ENCODE measurements at places on chromosomes 1 and 21.

DNA sequence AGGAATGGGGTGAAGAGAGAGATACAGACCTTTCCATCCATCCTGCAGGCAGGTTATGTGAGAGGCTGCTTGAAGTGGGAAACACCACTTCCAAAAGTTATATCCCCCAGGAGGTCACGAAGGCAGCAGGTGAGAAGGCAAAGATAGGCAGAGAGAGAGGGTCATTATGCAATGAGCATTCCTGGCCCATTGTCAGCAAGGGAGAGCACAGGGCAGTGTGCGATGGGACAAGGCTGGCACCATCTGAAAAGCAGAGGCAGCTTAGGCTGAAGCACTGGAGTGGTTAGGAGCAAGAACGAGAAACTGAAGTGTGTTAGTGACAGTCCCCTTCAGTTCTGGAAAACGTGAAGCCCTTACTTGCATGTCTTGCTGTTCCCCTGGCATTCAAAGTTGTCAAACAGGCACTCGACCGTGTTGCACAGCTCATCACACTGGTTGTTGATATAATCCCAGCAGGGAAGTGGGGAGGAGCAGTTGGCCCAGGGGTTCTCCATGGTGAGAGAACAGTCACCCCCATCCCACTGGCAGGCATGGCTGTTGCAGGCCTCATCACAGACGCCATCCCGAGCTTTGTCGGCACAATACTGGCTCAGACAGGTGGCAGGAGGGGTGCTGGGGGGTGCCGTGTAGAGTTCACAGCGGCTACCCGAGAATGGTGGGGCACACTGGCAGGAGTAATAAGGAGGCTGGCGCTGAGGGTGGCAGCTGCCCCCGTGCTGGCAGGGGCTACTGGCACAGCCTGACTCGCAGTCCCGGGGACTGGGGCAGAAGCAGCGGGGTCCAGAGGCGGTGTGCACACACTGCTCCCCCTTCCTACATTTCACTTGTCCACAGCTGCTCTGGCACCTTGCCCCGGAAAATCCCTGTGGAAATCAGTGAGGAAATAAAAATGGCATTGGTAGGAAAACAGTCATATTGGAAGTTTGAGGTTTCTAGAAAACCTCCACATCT lies 28.9 kb upstream of the ADAM30 start:
- DNase-seq = no peak

DNA sequence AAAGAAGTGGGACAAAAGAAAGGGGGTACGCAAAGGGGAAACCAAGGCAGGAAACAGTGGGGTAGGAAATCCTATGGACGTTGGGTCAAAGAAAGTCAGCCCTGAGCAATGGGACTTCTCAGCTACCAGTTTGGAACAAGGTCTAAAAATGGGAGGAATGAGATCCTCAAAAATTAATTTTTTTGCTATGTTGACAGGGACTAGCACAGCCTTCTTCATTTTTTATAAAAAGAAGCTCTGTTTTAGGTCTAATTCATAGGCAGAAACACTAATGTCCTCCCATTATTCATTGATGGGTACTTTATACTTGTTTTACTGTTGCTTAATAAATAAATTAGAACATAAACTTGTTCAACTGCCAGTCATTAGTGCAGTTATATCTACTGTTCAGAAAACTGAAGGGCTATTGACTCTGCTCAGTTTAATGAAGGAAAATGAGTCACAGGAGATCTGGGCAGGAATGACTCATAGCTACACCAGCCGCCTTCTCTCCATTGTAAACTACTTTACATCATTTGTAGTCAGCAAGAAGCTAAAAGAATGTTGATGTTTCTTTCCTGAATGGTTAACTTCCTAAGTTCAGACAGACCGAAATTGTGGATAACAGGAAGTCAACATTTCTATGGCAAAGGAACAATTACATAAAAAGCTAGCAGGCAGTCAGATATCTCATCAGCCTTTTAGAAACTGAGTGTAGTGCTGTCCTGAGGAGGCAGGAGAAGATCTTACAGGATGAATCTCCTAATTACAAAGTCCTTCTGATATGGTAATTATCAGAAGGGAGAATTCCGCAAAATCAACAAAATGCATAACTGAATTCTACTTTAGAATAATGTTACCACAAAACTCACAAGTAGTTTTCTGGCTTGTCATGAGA lies 356.4 kb upstream of the PKN2 start:
- no peak for DNase-seq

GRCh38 chr1:232260861-232261260 lies 369.1 kb downstream of the SIPA1L2 start:
- DNase-seq = no peak

DNA sequence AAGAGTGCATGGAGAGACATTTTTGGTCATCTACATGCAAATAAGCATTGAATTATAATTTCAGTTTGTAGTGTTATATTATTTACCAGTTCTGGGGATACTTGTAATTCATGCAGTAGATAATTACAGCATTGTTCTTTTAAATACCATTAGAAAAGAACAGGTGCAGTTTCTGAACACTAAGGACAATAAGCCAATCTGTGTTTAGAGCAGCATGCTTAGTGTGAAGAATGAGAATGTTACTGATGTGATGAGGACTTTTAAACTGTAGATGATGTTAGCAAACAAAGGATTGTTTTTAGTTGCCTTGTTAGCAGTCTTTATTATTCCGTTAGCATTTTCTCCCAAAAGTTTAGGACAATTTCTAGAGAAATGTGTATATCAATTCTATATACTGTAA lies 348.3 kb downstream of the BRINP3 start:
- no peak for DNase-seq

- DNase-seq = no peak
Measured at GRCh38 chr1:16171314-16172151, 15.7 kb upstream of the EPHA2 start.

- DNase-seq = no peak
Measured at GRCh38 chr1:214966346-214966745, 116.2 kb upstream of the KCNK2 start.

- no peak for DNase-seq
Measured at GRCh38 chr1:197917805-197918651, 856 bp downstream of the LHX9 start.

DNA sequence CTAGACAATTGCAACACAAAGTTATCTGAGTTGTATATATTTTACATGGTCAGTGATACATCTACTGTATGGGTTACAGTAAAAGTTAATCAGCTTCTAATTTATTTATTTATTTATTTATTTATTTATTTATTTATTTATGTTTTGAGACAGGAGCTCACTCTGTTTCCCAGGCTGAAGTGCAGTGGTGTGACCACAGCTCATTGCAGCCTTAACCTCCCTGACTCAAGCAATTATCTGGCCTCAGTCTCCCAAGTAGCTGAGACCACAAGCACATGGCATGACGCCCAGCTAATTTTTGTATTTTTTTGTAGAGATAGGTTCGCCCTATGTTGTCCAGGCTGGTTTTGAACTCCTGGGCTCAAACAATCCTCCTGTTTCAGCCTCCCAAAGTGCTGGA lies 241.6 kb downstream of the PTPRC start:
- DNase-seq = no peak

- no peak for DNase-seq
Measured at GRCh38 chr21:26280775-26281174, 110.2 kb upstream of the APP start.

DNA sequence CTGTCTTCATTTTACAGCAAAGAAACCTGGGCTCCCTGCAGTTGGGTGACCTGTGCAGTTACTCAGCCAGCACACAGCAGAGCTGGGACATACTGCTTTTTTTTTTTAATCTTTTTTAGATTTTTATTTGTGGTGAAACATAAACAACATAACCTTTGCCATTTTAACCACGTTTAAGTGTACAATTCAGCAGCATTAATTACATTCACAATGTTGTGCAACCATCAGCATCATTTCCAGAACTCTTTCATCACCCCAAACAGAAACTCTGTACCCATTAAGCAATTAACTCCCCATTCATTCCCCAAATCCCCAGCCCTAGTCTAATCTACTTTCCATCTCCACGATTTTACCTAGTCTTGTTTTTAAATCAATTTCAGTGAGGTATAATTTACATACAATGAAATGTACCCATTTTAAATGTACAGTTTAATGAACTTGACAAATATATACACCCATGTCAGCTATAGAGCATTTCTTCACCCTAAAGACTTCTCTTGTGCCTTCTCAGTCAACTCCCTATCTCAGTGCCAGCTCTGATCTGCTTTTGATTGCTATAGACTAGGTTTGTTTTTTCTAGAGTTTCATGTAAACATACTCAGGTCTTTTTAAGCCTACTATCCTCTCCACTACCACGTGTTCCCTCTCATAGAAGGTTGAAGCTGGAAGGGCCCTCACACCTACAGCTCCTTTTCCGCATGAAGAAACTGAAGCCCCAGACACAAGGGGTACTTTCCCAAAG lies 37.8 kb upstream of the C8B start:
- DNase-seq = no peak

- DNase-seq = peak; percentile 68
Measured at GRCh38 chr1:172845371-172845770, 186.5 kb downstream of the FASLG start.

GRCh38 chr21:33367309-33367973 lies 35.8 kb upstream of the IFNGR2 start:
- DNase-seq = no peak

GRCh38 chr1:93740157-93740556 lies 58.5 kb upstream of the BCAR3 start:
- DNase-seq = no peak

GRCh38 chr1:182191381-182192115 lies 130.0 kb upstream of the ZNF648 start:
- DNase-seq = no peak

Data from stimulated activated naive CD4-positive, alpha-beta T cell treated with Interleukin-2 at 50 U/mL for 16 hours (primary cell).